Activated naive CD8-positive, alpha-beta T cell treated with anti-CD3 and anti-CD28 coated beads, Interleukin-2, amount 50 U/mL, for 16 hours (primary cell): ENCODE measurements at places on chromosomes 6 and 20.

DNA sequence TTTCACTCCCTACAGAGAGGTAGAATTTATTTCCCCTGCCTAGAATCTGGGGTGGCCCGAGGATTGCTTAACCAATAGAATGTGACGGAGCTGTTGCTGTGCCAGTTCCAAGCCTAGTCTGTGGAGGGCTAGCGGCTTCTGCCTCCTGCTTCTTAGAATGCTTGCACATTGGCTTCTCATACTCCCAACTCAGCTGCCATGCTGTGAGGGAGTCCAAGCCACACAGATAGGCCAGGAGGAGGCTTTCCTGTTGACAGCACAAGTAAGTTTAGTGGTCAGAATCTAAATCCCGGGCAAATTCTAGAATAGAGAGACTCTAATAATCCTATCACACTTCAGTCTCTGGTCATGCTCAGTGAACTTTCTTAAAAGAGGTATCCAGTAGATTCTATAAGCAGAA is 57.5 kb upstream of the SNRPB2 start:
- no peak for DNase-seq

DNA sequence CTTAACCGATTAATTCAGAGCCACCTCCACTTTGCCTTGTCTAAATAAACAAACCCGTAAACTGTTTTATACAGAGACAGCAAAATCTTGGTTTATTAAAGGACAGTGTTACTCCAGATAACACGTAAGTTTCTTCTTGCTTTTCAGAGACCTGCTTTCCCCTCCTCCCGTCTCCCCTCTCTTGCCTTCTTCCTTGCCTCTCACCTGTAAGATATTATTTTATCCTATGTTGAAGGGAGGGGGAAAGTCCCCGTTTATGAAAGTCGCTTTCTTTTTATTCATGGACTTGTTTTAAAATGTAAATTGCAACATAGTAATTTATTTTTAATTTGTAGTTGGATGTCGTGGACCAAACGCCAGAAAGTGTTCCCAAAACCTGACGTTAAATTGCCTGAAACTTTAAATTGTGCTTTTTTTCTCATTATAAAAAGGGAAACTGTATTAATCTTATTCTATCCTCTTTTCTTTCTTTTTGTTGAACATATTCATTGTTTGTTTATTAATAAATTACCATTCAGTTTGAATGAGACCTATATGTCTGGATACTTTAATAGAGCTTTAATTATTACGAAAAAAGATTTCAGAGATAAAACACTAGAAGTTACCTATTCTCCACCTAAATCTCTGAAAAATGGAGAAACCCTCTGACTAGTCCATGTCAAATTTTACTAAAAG is 2.7 kb downstream of the FOXC1 start:
- no peak for DNase-seq

DNA sequence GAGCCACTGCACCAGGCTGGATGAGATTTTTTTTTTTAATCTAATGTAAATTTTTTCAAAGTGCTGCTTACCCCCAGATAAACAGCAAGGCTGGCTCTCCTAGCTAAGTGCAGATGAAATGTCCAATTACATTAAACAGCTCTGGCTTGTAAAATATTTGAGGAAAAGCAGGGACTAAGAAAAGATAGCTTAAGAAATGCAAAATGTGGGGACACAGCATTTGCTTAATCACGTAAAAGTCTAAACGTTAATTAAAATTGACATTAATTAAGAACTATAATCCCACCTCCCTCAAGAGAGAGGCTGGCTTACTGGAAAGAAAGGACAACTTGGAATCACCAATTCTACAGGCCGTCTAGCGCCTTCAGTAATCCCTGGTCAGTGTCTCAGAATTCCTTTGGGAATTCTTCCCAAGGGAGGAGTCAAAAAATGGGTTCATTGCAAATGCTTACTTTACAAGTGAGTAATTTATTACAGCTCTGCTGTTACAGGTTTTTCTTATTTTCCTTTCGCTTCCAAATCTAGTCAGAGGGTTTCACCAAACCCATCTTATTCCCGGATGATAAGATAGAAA is 13.6 kb upstream of the MARCKS start:
- DNase-seq: no peak

- DNase-seq: no peak
Observed at GRCh38 chr6:5159162-5159561, 74.0 kb downstream of the PPP1R3G start.

- no peak for DNase-seq
Observed at GRCh38 chr6:41757271-41757670, 10.1 kb upstream of the PGC start.

DNA sequence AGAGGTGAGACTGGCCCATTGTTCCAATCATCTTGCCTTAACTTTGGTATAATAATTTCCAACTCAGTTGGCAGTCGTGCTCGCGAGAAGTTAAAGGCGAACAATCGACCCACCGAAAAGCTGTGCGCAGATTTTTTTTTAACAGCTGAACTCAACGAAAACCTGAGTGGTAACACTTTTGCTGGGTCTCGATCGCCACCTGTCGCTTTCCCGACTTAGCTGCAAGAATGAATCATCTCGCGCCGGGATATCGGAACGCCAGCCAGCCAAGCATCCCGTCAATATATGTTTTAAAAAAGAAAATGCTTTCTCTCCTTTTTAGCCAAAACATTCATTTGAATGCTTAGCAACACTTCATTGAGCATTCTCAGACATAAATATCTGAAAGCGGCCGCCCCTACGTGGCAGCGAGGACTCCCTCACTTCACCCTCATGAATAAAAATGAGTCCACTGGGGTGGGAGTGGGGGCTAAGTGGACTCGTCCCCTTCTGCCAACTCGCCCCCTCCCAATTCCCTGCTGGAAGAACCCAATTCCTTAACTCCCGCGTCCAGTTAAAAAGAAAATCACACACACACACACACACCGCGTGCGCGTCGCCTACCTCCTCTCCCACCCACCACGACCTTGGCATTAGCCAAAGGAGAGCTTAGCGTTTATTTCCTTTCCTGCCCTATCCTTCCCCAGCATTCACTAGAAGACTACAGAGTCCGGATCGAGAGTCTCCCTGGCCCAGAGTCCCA is 1.5 kb downstream of the COL12A1 start:
- no peak for DNase-seq
